ENCODE measurements at places on chromosomes 5 and 9.

DNA sequence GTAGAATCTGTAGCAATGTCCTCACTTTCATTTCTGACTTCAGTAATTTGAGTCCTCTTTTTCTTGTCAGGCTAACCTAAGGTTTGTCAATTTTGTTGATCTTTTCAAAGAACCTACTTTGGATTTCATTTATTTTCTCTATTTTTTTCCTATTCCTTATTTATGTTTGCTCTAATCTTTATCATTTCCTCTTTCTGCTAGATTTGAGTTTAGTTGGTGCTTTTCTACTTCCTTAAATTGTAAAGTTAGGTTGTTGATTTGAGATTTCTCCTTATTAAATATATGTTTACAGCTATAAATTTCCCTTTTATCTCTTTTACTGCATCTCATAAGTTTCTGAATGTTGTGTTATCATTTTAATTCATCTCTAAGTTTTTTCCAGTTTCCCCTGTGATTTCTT is 75.1 kb upstream of the FAM120A start:
- DNase-seq = no peak

DNA sequence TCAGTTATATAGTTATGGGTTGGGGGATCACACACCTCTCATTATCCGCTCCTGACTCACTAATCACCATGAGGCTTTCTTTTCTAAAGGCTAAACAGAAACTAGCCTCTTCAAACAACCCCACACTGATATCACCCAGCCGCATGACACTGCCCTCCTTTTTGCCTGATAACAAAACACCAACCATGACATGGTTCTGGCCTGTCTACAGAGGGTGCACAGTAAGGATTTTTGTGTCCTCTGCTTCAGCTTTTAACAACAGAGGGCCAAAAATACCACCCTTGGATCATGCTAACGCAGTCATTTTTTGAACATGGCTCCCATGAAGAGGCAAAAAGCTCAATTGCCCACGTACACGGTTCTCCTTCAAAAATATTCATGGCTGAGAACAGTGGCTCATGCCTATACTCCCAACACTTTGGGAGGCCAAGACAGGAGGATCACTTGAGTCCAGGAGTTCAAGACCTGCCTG is 4.0 kb downstream of the CMBL start:
- DNase-seq = no peak

DNA sequence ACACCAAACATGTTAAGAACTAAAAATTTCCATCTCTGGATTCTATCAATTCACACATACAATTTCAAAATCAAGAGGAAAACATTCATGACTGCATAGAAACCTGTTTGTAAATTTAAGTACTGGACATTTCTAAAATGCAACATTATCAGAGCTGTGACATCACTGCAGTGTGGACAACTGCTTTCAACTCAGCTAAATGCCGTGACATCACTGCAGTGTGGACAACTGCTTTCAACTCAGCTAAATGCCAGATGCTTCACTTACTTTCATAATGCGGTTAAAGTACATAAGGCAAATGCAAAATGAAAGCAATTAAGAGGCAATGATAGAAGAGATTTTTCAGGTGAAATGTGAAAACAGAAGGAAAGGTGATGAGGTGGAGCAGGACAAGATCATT is 161.5 kb downstream of the ARL15 start:
- no peak for DNase-seq

GRCh38 chr9:113570106-113570505 is 106.6 kb downstream of the RGS3 start:
- no peak for DNase-seq

- DNase-seq = no peak
Observed at GRCh38 chr5:10521466-10522223, 42.2 kb upstream of the ANKRD33B start.

All from activated naive CD4-positive, alpha-beta T cell treated with anti-CD3 and anti-CD28 coated beads, Interleukin-2, amount 50 U/mL, for 16 hours (primary cell).